Activated T-helper 9 cell treated with anti-CD3 and anti-CD28 coated beads, Interleukin-2, amount 50 U/mL, for 16 hours (primary cell): ENCODE measurements at places on chromosomes 7 and 10.

GRCh38 chr7:1175967-1176851 is 16.2 kb upstream of the ZFAND2A start:
- DNase-seq: peak; percentile 71

DNA sequence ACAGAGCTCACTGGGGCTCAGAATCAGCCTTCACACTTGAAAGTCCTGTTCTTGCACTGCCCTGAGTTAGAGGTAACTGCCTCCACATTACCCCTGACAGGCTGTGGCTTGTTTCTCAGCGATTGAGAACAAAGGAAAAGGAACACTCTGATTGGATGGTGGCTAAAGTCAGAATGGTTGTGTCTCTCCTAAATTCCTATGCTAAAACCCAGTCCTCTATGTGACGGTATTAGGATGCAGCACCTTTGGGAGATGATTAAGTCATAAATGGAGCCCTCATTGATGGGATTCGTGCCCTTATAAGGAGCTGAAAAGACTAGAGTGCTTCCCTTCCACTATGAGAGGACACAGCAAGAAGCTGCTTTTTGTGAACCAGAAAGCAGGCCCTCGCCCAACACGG is 38.9 kb upstream of the DGKI start:
- DNase-seq: no peak

GRCh38 chr7:747186-747585 is 20.1 kb upstream of the PRKAR1B start:
- DNase-seq: no peak

- DNase-seq: no peak
These were observed 11.9 kb downstream of the CHST3 start for GRCh38 chr10:71975871-71976725.

DNA sequence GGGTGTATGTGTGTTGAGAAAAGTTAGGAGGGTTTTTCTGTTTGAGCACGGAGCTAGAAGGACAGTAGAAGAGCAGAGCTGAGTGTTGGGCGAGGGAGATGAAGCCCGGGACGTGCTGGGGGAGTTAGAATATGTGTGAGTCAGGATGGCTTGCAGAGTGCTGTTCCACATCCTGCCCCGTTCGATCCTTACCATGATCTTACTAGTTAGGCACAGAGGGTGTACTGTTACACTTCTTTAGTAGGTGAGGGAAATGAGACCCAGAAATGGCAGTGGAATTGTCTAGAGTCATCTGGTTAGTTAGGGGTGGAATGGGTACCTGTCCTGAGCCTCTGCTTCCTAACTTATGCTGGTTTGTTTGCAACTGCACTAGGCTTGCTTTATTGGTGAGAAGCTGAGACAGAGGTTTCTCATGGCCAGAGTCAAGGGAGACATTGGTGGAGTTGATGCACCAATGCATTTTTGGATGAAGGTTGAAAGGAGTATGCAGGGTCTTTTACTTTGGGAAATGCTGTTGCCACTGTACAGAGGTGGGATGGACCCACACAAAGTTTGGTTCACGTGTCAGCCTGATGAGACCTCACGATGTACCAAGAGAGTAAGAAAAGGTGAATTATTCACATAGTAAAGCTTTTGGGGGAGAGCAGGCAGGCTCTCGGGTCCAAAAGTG is 42.4 kb downstream of the CCNY start:
- DNase-seq: no peak

DNA sequence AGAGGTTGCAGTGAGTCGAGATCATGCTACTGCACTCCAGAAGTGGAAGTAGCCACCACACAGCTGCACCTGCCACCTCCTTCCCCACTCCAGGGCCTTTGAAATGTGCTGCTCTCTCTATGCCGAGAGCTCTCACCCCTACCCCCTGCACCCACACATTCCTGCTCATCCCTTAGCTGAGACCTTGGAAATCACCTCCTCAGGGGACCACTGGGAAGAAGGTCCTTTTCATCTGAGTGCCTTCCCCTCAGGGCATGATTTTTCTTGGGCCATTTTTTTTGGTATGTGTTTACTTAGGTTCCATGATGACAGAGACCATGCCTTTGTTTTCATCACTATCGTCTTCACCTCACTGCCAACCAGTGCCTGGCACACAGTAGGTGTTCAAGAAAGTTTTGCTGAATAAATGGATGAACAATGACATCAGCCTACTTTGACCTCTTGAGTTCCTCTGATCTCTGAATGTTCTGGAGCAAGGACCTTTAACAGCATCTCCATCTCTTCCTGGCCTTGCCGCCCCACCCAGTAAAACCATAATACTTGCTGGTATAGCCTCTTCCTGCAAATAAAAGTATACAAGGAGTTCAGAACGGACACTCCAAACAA is 166.6 kb upstream of the KLF14 start:
- no peak for DNase-seq

- no peak for DNase-seq
These were observed 188.8 kb upstream of the POT1 start for GRCh38 chr7:125118444-125118843.

DNA sequence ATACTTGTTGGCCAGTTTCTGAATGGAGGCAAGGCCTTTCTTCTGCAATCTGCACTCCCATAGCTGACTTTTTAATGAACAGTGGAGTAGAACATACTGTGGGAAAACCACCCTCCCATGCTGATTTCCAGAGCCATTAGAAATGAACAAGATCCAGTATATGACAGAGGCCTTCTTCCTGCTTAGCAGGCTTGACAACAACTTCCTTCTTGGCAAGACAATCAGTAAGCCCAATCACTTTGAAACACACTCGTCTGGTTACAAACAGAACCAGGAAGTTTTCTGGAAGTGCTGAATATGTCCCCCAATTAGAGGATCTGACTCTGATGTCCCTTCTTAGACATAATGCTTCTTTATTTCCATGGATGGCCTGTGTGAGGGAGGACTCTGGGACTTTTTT is 103.4 kb downstream of the SAMD9 start:
- no peak for DNase-seq

- DNase-seq: no peak
These were observed 18.1 kb downstream of the CHAT start for GRCh38 chr10:49631975-49632374.

DNA sequence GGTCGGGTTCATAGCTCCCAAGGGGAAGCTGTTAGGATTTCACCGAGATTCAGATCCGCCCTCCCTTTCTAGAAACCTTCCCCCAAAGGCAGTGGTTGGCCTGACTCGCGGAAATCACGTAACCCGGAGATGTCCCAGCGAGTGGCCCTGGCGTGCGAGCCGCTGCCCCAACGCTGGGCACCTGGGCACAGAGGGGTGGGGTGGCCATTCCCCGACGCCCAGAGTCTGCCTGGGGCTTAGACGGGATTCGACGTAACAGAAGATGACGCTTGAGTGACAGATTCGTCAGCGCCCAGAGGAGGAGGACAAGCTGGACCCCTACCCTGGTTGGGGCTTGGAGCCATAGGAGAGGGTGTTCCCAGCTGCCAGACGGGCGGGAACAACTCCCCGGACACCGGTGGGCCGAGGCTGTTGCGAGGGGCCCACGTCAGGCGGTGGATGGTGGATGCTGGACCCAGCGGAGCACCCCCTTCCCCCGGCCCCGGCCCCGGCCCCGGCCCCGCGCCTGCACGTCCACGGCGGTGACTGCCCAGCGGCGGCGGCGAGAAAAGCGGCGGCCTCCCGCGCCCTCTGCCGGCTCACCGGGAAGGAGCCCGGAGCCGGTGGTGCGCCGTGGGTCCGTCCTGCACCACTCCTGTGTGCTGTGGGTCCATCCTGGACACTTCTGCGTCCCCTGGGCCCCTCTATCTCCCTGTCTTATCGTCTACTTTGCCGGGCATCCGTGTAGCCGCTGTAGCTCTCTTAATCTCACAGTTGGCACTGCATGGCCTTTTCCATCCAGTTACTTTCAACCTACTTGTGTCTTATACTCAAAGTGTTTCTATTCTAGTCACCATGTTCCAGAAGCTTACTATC is 35.4 kb upstream of the KNDC1 start:
- DNase-seq: no peak

DNA sequence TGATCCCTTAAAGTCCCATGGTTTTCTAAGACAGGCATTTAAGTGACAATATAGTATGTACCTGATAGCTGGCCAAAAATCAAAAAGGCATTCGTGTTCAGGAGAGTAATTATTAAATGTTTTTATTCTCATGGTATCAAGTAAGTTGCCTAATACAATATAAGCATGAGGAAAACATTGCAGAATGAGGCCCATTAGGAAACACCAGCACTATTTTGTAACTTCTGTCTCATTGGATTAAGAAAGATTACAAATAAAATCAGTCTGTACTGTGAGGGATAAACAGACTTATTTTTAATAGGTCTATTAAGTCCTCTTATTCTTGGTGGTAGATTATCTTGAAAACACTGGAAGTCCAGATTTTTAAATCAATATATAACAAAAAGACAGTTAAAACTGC is 110.1 kb downstream of the SNX13 start:
- no peak for DNase-seq

DNA sequence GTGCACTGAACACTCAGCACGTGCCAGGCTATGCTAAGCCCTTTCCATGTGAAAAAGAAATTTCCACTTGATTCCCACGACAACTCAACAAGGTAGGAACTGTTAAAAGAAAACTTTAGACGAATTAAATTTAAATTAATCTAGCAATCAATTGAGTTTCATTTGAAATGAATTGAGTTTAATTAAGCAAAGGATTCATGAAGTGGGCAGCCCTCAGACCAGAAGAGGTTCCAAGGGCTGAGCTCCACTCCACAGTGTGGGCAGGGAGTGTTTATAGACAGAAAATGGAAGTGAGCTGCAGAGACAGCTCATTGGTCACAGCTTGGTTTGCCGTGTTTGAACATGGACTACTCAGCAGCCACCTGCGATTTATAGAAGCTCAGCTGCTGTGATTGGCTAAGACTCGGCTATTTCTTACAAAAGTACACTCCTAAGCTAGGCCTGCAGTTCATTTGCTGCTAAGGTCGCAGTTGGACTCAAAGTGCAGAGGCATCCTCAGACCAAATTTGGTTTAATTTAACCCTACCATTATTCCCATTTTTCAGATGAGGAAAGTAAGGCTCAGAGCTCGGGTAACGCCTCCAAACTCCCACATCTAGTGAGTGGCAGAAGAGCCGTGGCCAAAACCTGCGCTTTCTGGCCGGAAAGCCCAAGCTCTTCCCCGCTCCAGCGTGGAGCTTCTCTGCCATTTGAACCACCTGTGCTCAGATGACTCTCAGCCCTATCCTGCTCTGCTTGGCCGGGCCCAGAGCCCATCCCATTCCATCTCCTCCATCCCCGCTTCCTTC is 24.9 kb downstream of the CALML3 start:
- no peak for DNase-seq

DNA sequence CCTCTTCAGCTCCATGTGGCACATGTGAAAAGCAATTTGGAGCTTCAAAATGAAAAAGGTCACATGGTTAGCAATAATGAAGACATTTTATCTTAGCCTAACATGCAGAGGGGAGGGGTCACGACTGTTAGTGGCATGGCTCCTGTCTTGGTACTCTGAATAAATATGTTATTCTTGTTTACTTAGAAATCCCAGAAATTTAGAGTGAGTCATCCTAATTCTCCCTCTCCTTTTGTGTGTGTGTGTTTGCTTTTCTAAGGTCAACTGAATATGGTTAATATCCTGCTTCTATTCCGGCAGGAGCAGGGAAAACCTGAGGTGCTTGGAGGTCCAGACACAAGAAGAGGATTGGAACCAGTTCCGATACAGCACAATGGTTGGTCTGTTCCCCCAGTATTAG is 17.6 kb downstream of the BCCIP start:
- DNase-seq: no peak

GRCh38 chr7:42964849-42965805 is 33.0 kb downstream of the MRPL32 start:
- no peak for DNase-seq

DNA sequence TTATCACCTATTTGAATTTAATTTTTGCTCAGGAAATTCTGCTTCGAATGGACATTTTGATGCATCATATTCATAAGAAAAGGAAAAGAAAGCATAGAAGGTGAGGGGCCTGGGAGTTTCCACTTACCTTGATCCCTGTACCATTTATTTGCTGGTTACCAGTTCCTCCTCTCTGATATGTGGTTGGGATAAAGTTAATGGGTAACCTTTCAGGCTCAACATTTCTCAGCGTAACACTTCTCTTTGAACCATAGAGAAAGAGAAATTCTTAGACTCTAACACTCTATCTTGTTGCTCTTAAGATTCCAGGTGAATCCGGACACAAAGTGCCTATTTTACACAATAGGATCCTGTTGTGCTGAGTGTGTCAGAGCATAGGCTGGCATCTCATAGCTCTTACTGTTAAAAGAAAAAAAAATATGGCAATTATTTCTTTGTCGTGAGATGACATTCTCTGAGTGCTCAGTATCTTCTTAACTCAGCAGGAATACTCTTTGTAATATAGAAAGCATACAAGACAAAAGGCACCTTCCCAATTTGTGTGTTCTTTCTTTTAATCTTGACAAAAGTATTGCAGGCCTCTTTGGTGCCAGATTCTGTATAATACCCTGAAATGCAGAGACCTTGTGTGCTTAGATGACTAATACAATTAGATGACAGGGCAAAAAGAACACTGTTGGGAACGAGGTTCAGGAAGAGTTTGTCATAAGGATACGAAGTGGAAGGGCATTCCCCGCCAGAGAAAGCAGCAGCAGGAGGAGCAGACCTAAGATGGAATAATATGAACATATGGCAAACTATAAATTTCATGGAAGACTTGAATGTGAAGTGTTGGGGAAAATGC is 689.6 kb downstream of the NRG3 start:
- no peak for DNase-seq

- DNase-seq: no peak
These were observed 20.1 kb upstream of the NMT2 start for GRCh38 chr10:15188603-15189002.

- no peak for DNase-seq
These were observed 257.6 kb upstream of the IGFBP3 start for GRCh38 chr7:46178661-46179060.

DNA sequence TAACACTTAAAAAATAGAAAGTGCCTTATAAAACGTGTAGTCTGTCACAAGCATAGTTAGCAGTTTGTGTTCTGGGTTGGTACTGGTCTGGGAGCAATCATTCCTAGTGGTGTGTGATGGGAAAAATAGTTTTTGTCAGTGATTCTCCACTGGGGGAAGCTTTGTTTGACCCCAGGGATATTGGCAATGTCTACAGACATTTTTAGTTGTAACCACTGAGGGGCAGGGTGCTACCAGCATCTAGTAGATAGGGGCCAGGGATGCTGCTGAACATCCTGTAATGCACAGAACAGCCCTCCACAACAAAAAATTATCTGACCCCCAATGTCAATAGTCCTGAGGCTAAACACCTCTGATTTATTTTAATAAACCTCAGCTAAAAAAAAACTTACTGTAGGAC is 51.6 kb upstream of the CREB5 start:
- no peak for DNase-seq

GRCh38 chr7:37322831-37323230 is 125.8 kb downstream of the ELMO1 start:
- no peak for DNase-seq

DNA sequence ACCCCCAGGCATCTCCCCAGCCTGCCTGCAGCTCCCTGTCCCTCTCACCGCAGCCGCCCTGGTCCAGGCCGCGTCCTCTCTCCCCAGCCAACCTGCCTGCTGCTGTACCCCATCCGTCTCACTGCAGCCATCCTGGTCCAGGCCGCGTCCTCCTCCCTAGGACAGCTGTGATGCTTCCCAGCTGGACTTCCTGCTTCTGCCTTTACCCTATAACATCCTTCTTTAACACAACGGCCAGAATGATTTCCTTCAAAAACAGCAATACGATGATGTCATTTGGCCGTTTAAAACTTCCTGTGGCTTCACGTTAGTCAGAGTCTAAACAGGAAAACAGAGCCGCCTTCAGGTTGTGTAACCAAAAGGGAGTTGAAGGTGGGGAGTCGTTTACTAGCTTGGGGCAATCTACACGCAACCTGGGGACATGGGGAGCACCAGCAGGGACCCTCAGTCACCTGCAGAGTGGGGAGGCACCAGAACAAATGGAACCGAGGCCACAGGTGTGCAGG is 32.2 kb upstream of the ZFAND2A start:
- no peak for DNase-seq

GRCh38 chr10:84407388-84408049 is 79.1 kb downstream of the CCSER2 start:
- DNase-seq: no peak
